Fibroblast of villous mesenchyme (primary cell): ENCODE measurements at places on chromosomes 3 and 15. TPM values are rescaled to one million over a fixed set of nuclear protein-coding genes. Genes with fewer than 3 reads are reported as not detected.

GRCh38 chr15:99709243-99709986 is 23.8 kb downstream of the LYSMD4 start:
- DNase-seq: no peak

GRCh38 chr3:151584566-151584965 is 123.7 kb upstream of the IGSF10 start:
- no peak for DNase-seq

DNA sequence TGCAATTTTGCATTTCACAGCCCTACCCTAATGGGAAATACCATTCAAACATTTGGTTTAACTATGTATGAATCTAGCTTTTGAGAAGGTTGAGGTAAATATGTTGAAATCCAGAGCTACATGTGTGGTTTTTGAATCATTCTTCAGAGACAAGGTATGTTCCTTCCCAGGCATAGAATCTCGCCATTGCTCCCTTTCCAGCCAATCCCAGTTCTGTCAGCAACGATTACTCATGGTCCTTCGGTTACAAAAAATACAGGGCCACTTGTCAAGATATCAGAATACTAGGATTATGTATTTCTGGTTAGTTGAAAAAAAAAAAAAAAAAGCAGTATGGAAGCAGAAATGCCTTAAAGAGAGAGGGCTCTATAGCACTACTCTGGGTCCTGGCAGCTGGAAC is 182.4 kb downstream of the RBMS3 start:
- DNase-seq: peak; percentile 37

DNA sequence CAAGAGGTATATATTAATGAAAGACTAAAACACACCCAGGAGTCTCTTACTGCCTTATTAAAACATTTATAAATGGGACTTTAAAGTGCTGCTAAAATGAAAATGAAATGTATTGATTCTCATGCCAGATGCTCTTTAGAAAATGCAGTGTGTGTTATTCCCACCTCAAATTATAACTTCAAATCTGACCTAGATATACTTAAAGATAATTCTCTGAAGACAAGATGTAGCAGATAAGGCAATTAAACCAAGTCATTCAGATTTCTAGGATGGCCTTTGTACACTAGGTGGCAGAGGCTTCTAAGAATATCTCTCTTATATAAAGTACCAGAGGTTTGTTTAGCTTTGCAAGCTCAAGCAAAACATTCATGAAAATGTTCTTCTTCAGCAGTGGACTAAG is 26.9 kb upstream of the GOLGA8B start:
- no peak for DNase-seq

DNA sequence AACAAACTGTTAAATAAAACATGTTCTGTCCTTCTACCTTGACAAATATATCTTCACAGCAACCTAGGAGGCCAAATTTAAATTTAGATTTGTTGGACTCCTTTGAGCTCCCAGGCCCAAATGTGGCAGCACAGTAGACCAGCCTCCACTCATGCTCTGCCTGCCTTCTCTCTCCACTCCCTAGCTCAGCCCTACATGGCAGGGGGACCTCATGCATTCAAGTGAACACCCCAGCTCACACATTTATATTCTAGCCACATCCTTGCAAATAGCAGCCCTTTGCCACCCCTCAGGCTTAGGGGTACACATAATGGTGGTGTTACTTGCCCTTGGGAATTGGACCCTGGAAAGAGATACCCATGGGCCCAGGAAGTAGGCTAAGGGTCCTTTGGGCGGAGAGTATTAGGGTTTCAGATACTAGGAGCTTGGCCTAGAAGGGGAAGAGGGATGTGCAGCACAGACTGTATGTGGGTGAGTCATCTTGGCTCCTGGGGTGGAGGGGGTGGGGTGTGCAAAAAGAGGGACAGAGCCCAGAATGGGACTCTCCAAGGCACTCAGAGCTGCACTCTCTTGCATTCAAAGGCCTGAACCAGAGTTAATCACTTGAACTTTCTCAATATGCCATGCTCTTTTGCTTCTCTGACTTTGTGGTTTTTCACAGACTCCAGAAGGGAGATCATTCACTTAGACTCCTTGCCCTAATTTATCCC is 268.4 kb upstream of the ROPN1 start:
- DNase-seq: peak; percentile 56

GRCh38 chr3:172520301-172520831 is 2.9 kb downstream of the TNFSF10 start:
- peak; percentile 65 for DNase-seq

DNA sequence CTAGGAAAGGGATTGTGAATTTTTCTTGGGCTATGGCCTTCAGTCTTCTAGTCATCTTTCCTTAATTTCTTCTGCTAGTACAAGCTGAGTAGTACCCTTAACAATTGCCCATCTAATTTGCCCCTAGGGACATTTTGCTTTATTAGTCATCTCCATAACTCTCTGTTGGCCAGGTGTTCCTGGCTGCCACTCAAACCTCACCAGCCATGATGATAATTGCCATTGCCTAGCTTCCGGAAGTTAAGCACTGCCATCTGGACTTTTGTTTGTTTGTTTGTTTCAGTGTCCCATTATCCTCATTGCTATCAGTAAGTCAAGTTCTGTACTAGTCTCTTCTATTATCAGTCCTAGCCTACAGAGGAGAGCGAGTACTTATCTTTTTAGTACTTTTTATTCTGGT is 36.6 kb upstream of the UBL7 start:
- no peak for DNase-seq

GRCh38 chr3:196654735-196655090 is 15.2 kb downstream of the NRROS start:
- peak; percentile 77 for DNase-seq

LMOD3 gene
- total RNA-seq: not detected in 2 replicates
